NCI-H1092 (cell line): ENCODE measurements at places on chromosomes 1 and 21.

- no peak for DNase-seq
Measured at GRCh38 chr1:156912310-156912709, 8.1 kb upstream of the LRRC71 start.

DNA sequence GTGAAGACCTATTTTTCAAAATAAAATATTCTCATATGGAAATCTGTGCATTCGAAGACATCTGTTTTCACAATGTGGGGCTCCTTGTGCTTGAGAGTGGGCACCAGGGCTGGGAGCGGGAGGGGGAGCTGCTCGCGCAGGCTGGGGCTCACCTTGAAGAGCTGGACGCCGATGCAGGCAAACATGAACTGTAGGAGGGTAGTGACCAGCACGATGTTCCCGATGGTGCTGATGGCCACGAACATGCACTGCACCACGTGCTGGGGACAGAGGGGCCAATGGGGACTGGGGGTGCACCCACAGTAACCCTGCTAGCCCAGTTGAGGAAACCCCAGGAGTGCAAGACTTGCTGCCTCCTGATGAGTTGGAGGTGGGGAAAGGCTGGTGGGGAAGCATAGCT, 42.2 kb upstream of the KIF21B start:
- no peak for DNase-seq

- DNase-seq, result peak; percentile 8
Measured at GRCh38 chr1:36239941-36240637, 15.8 kb downstream of the THRAP3 start.

DNA sequence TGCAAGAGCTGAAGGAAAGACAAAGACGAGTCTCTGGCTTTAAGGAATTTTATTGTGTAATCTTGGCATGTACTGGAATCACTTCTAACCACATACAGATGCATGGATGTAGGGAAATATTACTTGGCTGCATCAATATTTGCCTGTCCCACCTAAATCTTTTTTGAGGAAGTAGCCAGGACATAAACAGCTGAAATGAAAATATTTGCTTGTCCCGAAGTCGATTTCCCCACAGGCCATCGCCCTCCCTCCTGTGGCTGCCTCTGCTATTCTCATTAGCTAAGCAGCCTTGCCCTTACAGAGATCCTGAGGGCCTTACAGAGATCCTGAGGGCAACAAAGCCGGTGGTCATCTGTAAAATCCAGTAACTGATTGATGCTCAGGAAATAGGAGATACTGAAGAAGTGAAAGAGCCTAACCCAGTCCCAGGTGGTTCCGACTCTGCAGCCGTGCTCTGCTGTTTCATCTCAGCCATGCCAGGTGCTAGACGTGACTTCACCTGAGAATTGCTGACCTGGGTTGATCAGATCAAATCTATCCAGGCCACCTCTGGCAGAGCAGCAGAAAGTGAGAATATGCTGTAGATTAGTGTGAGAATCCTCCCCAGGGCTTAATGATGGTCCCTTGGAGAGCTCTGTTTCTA, 25.5 kb downstream of the MAN1C1 start:
- no peak for DNase-seq

DNA sequence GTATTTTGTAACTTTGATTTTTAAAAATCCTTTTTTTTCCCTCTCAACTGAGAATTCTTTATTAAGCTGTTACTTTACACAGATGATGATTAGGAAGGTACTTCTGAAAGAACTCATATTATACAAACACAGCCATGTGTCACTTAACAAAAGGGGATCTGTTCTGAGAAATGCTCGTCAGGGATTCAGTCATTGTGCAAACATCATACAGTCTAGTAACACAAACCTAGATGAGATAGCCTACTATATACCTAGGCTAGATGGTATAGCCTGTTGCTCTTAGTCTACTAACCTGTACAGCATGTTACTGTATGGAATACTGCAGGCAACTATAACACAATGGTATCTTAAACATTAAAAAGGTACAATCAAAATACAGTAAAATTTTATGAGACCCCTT, 24.9 kb downstream of the AHCTF1 start:
- DNase-seq, result no peak

- DNase-seq, result no peak
Measured at GRCh38 chr1:66692681-66693080, 59.6 kb upstream of the DYNLT5 start.

DNA sequence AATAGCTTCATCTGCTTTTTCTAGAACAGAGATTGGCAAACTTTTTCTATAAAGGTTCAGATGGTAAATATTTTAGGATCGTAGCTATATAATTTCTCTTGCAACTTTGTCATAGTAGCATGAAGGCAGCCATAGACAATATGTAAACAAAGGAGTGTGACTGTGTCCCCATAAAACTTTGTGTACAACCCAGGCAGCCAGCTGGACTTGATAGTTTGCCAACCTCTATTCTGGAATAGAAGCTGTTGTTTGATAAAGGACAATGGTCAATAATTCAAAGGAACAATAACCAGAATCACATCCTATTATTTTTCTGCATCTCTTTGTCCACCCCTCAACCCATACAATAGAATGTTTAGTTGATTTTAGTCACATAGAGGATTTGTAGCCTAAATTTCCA, 286.7 kb downstream of the LMX1A start:
- peak; percentile 33 for DNase-seq
